ENCODE measurements at places on chromosomes 2 and 18.

DNA sequence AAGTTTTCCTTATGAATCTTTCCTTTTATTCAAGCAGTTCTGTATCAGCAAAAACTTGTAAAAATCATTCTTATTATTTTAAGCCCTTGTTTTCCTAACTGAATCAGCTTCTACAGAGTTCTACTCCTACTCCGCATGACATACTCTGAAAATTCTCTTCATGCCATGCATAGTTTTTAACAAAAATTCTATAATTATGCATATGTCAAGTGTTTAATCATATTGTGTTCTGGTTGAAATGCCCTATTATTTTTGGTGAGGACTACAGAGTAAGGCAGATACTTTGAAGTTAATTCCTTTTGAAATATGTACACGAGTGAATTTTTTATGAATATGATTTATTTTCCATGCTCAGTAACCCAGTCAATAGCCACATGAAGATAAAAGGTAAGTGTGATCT, 28.8 kb downstream of the ANKRD30B start:
- DNase-seq, result no peak

DNA sequence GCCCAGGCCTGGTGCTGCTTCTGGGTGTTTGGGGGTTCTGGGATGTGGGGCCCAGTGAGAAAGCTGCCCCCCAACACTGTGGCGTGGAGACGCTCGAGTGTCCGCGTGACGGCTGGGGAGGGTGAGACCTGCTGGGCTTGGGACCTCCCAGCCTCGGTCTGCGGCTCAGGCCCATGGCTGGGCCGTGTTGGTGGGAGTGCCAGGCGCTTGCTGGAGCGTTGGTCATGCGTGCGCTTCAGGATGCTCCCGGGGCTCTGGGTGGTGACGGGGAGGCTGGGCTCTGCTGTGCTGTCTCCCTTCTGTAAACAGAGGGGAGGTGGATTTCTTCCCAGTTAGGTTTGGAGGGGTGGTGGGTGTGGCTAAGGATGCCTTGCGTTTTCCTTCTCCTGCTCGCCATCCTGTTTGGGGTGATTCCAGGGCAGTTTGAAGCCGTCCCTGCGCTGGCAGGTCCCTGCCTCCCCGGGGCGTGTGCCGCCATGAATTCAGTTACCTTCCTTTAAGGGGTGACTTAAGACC, 606 bp downstream of the GAL3ST2 start:
- no peak for DNase-seq

GRCh38 chr2:60629305-60629662, 75.8 kb upstream of the BCL11A start:
- DNase-seq, result no peak

GRCh38 chr2:60335533-60336237, 217.8 kb downstream of the BCL11A start:
- DNase-seq, result no peak

GRCh38 chr18:62897153-62897552, 181.8 kb downstream of the PHLPP1 start:
- DNase-seq, result peak; percentile 85

- DNase-seq, result no peak
Observed at GRCh38 chr2:25699216-25699615, 25.8 kb upstream of the DTNB start.
